ENCODE measurements at places on chromosomes 16 and 17.

DNA sequence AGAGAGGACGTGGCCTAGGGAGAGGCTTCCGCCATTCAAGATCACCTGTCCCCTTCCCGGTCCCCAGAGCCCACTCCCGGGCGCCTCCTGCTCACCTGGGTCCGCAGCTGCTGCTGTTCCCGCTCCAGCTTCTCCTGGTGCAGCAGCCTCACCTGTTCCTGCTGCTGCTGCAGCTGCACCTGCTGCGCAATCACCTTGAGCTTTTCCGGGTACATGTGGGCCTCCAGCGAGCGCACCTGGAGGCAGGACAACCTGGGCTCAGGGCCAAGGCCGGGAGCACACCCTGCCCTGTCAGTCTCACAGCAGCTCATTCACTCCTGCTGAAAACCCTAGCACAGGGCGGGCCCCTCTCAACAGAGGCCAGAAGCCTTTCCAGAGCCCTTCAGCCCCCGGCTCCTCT, 12.5 kb downstream of the TFAP4 start:
- DNase-seq = no peak

GRCh38 chr17:77498791-77499698, 358.3 kb downstream of the SEC14L1 start:
- DNase-seq = no peak

- no peak for DNase-seq
Observed at GRCh38 chr17:77189148-77189547, 48.4 kb downstream of the SEC14L1 start.

DNA sequence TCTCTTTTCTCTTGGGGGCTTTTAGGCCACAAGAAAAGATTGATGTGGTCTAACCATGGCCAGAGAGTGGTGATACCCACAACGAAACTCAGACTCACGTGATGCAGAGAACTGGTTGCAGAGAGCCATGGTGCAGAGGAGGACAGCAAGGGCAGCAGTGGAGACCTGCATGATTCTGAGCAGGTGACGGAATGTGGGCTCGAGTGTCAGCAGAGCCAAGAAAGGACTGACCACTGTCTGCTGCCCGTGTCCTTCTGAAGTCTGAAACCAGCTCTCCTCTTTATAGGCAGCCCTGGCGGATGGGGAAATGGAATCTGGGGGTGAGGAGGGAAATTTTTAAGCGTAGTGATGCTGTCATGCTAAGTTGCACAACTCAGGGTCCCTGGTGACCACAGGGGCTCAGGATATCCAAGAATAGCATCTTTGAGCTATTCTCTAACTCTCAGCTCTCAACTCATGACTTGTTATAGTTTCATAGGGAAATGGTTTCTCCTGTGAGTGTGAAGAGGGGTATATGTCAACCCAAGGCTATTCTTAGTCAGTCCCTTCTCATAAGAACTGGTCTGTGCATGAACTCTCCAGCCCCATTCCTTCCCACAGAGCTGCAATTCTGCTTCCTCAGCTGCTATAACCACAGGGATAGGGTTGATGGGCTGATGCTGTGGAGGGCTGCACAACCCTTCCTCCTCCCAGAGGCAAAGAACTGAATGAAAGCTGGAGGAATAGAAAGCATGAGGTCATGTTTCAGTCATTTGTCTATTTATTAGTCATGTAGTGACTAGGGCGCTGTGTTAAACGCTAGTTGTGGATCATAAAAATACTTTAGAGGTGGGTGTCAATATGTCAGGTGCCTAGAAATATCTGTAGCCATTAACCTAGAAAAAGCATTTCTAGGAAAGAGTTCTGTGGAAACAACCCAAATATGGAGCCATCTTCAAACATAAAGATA, at the start of gene CCL3:
CCL3 (minus strand) TSS at position 256 of the 949 bp plus-strand sequence; CDS start at position 171, 85 bp downstream.
- DNase-seq = no peak

DNA sequence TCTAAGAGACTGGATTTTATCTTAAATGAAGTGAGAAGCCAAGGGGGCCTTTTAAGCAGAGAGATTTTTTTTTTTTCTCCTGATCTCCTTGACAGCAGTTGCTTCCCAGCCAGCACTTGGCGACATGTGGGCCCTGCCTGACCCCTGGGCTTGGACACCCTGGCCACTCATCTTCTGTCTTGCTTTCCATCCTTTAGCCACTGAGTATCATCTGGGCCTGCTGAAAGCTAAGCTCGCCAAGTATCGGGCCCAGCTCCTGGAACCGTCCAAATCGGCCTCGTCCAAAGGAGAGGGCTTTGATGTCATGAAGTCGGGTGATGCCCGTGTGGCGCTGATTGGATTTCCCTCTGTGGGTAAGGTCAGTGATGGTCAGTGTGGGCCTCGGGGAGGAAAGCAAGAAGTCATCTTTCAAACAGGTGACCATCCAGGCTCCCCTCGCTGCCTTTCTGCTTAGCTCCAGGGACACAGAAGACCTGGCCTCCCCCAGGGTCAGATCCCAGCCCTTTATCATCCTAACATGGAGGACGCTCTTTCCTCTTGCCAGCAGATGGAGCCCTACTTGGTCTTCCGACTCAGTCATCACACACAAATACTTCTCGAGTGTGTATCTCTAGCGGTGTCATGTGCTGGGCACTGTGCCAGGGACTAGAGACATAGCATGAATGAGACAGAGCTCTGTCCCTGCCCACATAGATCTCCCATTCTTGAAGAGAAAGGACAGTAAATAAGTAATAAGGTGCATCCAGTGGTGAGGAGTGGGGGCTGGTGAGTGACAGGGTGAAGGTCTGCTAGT, 6.1 kb downstream of the DRG2 start:
- no peak for DNase-seq

DNA sequence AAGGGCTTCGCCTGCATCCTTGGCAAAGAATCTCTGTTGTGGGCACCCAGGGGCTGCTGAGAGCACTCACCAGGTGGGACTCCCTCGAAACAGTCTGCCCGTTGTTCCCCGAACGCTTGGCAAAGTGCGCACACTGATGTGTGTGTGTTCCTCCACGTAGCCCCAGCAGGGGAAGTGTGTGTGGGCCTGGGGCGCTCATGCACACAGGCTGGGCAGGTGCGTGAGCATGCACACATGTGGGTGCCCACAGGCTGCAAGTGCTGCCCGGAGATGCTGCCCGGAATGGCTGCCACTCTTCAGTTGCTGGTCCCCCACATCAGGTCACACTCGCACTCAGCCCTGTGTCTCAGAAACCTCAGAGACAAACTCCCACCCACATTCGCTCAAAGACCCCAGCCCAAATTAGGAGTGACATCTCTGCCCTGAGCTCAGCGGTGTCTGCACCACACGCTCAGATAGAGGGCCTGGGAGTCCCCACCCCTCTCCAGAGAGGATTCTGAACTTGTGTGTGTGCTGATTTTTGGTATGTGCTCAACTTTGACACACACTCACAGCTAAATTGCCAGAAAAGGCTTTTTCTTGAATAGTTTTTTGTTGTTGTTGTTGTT, 119.4 kb downstream of the MGAT5B start:
- no peak for DNase-seq

DNA sequence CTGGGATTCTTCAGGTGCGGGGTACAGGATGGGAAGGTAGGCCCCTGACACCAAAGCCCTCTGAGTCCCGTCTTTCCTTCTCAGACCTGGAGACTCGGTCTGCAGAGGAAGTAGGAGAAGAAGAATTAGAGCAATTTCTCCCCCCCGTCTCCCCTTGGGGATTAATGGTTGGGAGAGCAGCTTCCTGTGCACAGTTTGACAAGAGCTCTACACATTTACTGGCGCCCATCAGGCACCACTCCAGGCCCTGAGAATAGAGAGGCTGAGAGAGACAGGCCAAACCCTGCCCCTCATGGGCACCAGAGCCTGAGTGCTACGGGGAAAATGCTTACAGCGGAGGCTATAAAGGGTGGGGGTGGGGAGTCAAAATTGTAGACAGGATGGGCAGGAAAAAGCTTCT, 3.5 kb upstream of the C16orf74 start:
- DNase-seq = no peak

- DNase-seq = no peak
Observed at GRCh38 chr16:67942200-67942509, 1.8 kb downstream of the LCAT start.

- DNase-seq = no peak
Observed at GRCh38 chr17:45668316-45668715, 115.8 kb upstream of the CRHR1 start.

- DNase-seq = no peak
Observed at GRCh38 chr16:27839419-27839818, 224.1 kb downstream of the GSG1L start.
